Stimulated activated CD8-positive, alpha-beta memory T cell treated with anti-CD3 and anti-CD28 coated beads, Interleukin-4, amount 100 ng/mL, for 4 hours (primary cell): ENCODE measurements at places on chromosomes 1 and 21.

DNA sequence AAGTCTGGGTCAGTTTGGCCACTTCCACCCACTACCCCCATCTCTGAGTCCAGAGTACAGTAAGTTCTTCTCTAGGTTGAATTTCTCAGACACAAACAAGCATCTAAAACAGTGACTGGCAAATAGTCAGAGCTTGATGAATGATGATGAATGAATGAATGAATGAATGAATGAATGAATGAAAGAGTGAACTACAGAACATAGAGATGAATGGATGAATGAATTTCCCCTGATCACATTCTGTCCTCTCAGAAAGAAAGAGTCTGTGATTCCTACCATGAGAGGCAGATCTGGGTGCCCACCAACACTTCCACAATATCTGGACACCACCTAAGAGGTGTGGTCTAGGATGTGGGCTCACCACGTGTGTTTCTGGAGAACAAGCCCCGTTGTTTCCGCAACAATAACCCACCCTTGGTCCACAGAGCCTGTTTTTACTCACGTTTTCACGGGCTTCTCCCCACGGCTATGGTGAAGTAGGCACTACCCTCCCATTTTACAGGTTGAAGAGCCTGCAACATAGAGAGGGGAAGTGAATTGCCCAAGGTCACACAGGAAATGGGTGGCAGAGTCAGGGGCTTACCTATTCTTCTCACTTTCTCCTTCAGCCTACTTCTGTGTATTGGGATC lies 40.2 kb upstream of the IFFO2 start:
- DNase-seq = no peak

DNA sequence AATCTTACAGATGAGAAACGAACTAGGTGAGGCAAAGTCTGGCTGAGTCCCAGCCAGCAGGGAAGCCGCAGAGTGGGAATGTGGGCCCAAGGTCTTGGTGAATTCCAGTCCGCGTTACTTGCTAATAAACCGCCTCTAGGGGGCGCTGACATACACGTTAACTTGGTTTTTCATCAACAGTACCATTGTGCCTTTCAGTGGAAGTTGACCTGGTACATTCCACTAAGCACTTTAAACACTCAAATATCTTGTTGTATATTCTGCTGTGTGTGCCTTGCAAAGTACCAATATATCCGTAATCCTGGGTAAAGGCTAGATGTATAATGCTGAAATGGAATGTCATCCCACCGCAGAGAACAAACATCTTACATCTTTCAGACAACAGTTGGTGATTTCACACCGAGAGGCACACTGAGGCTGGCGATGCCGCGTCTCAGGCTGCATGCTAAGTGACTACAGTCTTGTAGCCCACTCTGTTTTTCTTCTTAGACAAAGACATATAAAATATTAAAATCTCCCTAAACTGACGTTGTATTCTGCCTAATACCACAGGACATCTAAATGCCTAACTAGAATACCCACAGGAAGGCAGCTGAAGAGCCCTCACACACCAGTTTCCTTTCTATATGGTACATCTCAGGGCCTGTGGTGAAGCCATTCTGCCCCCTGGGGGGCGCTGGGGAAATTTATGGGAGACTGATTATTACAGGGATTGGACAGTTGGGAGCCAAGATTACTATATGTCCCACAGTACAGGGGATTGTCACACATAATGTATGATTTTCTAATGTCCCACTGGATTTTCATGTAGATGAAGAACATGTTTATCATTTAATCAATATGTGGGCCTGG lies 49.2 kb upstream of the C1orf198 start:
- peak; percentile 44 for DNase-seq

DNA sequence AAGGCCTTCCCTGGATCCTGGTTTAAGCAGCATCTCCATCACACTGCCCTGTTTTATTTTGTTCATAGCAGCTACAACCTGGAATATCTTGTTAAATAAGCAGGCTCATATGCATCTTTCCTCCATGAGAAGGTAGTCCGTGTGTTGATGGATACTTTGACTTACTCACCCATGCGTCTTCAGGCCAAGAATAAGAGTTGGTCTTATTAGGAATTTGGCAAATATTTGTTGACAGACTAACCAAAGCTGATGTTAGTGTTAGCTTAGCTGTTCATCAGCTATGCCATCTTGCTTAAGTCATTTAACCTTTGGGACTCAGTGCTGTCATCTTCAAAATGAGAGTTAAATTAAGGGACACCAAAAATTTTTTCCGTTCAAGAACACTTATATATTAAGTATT lies 59.2 kb downstream of the SASS6 start:
- DNase-seq = no peak

- no peak for DNase-seq
These were observed 16.3 kb downstream of the ATG4C start for GRCh38 chr1:62800281-62800680.

DNA sequence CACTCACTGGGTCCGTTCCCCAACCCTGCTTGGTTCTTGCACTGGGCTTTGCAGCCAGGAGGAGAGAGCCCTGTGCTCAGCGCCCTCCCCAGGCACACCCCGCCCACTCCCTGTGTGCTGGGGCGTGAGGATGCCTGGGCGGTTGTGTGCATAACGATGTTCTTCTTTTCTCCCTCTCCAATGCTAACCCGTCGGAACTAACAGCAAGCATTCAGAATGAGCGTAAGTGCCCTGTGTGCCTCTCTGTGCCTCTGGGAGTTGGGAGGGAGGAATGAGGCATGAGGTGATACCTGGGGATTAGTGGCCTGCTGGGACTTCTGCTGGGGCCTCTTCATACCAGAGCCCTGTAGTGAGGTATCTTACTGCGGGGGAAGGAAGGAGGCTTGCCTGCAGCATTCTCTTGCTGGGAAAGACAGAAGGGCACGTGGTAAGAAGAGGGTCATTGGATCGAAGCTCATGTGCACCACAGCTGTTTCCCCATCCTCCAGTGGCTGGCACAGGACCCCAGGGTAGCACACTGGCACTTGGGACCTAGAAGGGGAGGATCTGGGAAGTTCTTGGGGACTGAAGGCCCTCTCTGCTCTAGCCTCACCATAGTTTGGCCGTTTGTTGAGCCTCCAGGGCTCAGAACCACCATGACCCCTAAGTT lies 79.8 kb downstream of the NFASC start:
- DNase-seq = no peak

DNA sequence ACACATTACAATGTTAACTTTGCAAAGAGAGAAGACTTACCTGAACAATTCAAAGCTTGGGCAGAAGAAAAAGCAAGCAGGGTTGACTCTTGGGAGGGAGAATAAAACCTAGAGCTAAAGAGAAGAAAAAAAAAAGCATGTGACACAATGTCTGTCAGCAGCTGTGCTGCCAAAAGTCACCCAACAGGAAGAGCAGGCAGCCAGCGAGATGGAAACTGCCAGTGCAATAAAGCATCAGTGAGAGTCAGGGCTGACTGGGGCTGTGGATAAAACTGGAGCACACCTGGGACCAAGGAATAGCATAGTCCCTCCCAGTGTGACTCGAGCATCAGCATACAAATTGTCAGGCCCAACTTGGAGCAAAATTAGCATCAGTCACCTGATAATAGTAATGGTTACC lies 65.0 kb upstream of the SLC22A15 start:
- DNase-seq = no peak
